Activated naive CD4-positive, alpha-beta T cell treated with anti-CD3 and anti-CD28 coated beads, Interleukin-2, amount 50 U/mL, for 72 hours (primary cell): ENCODE measurements at places on chromosomes 6 and 20.
A peak's percentile ranks its signal among the peaks of the same experiment; 100 is the strongest.

DNA sequence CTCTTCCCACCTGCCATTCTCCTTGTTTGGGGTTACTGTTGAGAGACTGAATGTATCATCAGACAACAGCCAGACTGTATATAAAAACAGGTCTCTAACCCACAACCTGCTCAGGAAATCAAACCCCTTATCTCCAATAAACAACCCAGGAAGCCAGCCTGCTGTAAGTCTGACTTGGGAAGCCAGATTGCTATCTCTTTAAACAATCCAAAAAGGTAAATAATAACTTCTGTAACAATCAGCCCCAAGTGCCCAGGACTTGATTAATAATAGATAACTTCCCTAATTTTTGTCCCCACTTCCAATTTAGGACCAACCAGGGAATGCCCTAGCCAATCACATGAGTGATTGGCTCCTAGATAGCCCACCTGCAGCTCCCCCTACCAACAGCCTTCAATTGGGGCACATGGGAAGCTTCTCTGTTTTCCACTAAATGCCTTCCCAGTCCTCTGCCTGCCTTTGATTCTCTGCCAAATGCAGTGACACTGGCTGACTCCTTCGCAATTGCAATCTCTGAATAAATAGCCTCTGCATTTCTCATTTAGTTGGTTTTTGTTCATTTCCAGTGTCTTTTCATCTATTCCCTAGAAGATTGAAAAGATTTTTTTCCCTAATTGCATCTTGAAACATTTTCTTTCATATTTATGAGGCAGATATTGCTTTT, 117.1 kb upstream of the TAB2 start:
- DNase-seq = no peak

DNA sequence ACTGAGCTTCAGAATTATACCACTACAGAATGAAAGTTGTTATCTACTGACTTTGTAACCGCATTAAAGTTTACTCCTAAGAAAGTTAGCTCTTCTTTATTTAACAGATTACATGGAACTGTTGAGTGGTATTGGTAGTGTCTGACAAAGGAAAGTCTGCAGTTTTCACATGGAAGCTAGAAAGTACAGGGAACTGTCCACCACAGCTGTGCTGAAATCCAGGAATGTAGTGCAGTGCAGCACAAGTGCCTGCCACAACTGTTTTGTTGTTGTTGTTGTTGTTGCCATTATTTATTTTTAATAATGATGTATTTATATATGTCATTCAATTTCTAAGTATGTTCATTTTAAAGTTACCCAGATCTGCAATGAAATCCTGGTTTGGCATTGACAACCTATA, 464.9 kb downstream of the TBC1D32 start:
- DNase-seq = no peak

- no peak for DNase-seq
These were observed 152.4 kb upstream of the QKI start for GRCh38 chr6:163262080-163262479.

GRCh38 chr6:105135907-105136430, 43.8 kb downstream of the POPDC3 start:
- DNase-seq = no peak

DNA sequence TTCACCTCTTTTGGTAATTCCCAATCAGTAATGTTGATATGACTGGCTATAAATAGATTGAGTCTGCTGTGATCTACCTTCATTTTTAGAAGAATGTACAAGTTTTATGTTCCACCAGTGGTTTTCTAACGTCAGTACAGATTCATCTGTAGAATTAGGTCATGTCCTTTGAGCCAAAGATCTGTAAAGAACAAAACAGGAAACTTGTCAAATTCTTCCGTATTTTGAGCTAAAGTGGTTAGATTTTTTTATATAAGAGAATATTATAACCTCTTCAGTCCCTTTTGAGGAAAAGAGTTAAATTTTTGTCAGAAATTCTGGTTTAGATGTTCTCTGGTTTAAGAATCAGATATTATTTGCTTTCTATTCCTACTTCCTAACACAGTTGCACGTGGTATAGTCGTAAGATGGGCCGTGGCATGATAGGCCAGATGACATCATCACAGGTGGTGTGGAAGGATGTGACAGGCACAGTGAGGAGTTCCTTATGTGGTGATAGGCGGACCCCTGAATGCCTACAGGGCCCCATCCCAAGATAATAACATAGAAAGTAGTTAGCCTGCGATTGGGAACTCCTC, 62.3 kb downstream of the SNX9 start:
- DNase-seq = peak; percentile 62

- DNase-seq = no peak
These were observed 409.6 kb downstream of the GRIK2 start for GRCh38 chr6:101803136-101803535.

GRCh38 chr6:61886608-61887259, 399.3 kb downstream of the KHDRBS2 start:
- DNase-seq = no peak
